Cardiac muscle cell (in vitro differentiated cells and primary cell): ENCODE measurements at places on chromosomes 16 and 17. TPM values are rescaled to one million over a fixed set of nuclear protein-coding genes. Genes with fewer than 3 reads are reported as not detected.

DNA sequence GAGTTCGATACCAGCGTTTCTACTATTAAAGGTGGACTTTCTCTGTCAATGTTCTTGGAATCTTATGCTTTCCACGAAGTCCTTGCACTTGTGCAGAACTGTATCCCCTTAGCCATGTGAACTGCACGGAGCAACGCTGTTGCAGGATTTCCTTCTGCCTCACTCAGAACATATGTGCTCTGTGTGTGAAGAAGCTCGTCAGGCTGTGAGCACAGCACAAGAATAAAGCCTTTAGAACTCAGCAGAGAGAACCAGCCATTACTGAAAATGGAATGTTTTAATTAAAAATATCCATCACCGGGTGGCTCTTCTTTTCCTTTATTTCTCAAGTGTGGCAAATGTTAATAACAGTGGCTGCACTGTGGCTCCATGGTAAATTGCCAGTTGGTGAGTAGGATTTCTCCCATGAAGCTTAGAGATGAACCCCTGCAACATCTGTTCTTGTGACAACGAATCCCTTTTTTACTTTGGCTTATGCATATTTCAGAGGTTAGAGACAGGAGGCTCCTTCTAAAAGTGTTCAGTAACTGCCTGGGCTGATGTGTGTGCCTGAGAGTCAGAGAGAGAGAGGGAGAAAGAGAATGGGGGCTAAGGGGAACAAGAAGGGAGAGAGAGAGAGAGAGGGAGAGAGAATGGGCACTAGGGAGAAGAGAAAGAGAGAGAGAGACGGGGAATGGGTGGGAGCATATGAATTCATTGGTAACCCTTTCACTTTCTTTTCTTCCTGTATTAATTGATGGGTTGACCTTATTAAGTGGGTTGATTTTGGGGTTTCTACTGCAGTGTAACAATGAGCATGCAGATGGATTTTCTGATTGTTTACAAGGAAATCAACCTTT lies 50.0 kb downstream of the RPTOR start:
- H3K4me1 ChIP-seq, result no peaks in the 10 kb centered on the region
- no peaks in the 10 kb centered on the region for H3K27me3 ChIP-seq
- H3K27ac ChIP-seq, result no peak overlapping the region
- no peak overlapping the region for H3K4me3 ChIP-seq
- DNase-seq, result no peak

- DNase-seq, result peak; percentile 54
- H3K27ac ChIP-seq, result no peak overlapping the region
- H3K27me3 ChIP-seq, result no peaks in the 10 kb centered on the region
- H3K4me3 ChIP-seq, result no peak overlapping the region
These were observed 140.7 kb downstream of the KATNIP start for GRCh38 chr16:27690608-27691007.

- peaks cover 34% of the 10 kb centered on the region for H3K36me3 ChIP-seq
- no peak overlapping the region for H3K27ac ChIP-seq
- H3K27me3 ChIP-seq, result no peaks in the 10 kb centered on the region
- no peak overlapping the region for H3K4me3 ChIP-seq
- no peak for DNase-seq
These were observed 4.5 kb downstream of the NBR1 start for GRCh38 chr17:43175213-43176118.

CD300A gene
- 2.7 and 4.2 TPM in 2 replicates for total RNA-seq

TBC1D3H gene
- total RNA-seq, result not detected in 2 replicates

ZFHX3 gene
- total RNA-seq, result 6.6 and 12.2 TPM in 2 replicates

SLC43A2 gene
- total RNA-seq, result 3.0 and 5.3 TPM in 2 replicates

TBC1D3K gene
- total RNA-seq, result not detected in 2 replicates
